ENCODE measurements at places on chromosomes 12 and 14.

DNA sequence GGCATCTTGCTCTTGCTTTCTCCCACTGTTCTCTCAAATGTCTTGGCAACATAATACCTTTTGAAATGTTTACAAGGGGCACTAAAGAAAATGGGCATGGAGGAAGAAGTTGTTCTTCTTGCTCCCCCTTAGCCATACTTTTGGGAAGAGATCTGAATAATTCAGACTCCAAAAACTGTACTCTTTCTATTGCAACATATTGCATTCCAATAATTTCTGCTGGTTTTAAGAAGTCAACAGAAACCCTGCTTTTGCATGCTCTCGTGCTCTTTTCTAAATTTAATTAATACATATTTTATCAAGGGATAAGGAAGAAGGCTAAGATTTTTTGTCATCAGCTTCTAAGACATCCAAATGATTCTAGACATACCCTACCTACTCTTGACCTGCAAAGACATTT is 409.9 kb upstream of the SOX5 start:
- DNase-seq: no peak

DNA sequence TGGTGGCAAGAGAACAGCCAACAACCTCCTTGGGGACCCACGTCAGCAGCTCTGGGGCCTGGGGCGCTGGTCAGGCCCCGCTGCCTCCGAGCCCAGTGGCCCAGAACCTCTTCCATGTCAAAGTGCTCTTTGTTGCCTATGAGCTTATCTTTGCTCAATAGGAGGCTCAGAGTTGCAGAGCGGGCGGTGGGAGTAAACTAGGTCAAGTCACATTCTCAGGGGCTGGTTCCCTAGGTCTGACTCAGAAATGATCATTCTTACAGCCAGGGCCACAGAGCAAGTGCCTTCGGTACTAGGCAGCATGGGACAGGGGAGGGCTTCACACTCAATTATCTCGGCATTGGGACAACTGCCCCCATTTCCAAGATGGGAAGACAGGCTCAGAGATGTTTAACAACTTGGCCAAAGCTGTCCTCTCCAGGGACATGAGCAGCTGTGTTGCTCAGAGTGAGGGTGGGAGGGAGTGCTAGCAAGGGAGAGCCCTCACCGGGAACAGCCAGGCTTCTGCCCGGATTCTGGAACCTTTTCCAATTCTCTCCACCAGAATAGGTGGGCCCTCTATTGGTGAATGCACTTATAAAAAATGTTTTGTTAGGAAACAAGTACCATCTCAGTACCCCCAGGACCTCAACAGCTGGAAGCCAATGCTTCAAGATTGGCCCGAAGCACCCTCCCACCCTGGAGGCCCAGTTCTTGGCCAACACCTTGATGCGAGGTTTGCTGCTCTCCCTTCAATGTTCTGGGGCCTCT is 11.9 kb downstream of the SLC25A29 start:
- DNase-seq: no peak

DNA sequence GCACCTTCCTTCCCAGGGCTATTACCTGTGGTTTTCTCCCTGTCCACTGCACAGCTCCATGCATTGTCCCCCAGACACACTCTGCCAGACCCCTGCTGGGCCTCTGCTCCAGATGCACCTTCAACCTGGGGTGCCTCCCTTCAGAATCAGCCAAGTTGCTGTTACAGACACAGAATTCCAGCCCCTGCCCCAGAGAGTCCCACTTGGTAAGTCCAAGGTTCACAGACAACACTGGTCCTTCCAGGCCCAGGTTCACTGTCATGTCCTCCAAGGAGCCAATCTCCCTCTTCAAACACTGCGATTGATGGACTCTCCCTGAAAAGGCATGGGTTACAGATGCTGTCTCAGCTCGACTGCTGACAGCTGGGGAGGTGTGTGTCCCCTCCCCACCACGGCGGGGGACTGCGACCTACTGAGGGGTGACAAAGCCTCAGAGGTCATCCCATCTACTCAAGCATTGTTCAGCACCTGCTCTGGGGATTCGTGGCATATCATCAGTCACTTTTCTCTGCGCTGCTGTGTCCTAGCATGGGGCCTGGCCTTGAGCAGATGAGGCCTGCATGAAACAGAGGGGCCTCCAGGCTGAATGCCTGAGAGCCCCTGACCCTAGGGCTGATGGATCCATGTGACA is 24.3 kb downstream of the CALM1 start:
- DNase-seq: no peak

GRCh38 chr12:107929436-107929835 is 154.9 kb downstream of the ASCL4 start:
- DNase-seq: peak; percentile 71

- no peak for DNase-seq
Measured at GRCh38 chr12:56081393-56082347, 1.7 kb downstream of the ERBB3 start.

DNA sequence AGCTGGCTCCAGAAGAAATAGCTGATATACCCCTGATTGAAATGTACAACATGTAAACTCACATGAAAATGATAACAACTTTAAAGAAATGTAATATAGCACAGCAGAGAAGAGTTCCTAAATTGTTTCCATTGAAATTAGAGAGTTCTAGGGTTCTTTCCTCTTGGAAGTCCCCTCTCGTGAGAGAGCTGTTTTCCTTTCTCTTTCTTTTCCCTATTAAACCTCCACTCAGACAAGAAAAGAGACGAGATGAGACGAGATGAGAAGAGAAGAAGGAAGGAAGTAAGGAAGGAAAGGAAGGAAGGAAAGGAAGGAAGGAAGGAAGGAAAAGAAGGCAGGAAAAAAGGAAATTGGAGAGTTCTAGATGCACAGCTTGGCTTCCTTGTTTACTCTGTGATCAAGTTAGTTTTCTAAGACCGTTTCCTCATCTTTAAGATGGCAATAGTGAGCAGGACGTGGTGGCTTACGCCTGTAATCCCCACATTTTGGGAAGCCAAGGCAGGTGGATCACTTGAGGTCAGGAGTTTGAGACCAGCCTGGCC is 11.9 kb downstream of the DRAM1 start:
- DNase-seq: no peak

DNA sequence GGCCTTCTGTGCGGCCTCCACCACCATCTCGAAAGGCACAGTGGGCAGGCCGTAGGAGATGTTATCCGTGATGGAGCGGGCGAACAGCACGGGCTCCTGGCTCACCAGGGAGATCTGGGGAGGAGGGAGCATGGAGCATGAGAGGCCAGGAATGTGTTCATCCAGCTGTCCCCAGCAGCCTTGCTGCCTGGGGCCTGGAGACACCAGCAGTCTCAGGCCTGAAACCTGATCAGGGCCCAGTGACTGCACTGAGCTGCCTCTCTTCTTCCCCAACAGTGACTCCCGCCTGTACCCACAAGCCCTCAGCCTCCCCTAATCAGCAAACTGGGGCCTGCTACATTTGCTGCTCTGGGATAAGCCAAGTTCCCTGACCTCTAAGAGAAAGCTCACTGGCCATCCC is 30.9 kb downstream of the ABCB9 start:
- no peak for DNase-seq

GRCh38 chr14:74821267-74821915 is 54.6 kb downstream of the PROX2 start:
- DNase-seq: no peak

- no peak for DNase-seq
Measured at GRCh38 chr12:110059651-110060000, 11.3 kb upstream of the C12orf76 start.

DNA sequence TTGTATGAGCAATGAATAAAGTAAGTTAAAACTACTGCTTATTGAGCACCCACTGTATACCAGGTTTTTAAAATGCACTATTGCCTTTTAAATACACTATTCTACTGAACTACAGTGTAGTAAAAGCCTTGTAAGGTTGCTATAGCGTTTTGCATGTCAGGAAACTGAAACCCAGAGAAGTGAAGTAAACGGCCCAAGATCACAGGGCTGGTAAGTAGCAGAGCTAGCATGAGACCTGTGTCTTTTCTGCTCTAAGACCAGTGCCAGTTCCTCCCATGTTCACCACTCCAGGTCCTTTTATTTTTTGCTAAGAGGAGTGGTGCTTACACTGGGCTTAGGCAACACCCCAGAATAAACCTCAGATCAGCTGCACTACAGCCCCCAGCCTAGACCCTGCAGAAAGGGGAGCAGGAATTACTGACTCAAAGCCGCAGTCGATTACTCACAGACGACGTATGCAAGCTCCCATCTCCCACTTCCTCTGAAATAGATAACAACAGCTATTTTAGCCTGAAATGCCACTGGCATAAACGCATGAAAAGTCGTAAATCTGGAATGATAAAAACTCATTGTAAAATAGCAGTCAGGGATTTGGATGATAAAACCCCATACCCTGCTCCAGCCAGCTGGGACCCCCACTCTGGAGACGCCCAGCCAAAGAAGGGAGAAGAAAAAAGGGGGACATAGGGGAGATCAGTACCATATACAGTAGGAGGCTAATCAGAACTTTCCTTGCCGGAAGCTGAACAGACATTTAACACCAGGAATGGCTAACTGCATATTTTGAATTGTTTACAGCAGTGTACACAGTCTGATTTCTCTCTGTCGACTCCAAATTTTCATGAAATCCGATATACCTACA is 108.3 kb downstream of the NUAK1 start:
- no peak for DNase-seq

GRCh38 chr14:106837870-106838269 is 1311.5 kb downstream of the TMEM121 start:
- no peak for DNase-seq

GRCh38 chr12:113416091-113416754 is 6.0 kb upstream of the SDSL start:
- no peak for DNase-seq

DNA sequence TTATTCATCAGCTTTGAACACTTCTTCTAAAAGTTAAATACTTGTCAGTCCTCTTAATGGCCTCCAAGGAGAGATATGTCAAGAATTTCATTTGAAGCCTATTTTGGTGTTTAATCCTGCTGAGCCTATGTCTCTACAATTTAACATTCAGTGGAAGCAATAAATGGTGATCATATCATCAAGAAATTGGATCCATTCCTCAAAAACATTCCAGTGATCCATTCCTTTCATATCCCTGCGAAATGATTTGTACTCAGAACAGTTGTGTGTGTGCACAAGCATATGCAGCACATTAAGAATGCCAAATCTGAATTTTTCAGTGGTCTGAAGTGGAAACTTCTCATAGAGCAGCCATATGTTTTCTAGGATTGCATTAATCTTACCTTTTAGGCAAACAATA is 373.7 kb upstream of the SYT1 start:
- no peak for DNase-seq

DNA sequence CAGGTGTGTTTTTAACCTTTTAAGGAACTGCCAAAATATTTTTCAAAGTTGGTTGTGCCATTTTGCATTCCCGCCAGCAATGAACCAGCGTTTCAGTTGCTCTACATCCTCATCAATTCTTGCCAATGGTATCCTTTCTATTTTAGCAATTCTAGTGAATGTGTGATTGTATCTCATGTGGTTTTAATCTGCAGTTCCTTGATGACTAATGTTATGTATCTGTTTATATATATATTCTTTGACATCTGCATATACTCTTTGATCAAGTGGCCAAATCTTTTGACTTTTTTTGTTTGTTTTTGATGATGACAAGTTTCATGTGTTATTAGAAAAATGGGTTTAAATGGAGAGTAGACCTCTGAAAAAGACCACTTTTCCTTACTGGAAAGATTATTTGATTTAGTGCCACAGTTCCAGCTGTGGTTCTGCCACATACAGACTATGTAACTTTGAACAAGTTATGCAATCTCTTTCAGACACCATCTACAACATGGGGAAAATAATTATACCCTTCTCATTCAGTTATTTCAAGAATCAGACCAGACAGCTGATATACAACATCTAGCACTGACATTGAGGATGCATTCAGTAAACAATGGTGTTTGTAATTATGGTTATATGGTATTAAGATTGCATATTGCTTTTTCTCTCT is 146.3 kb upstream of the CNOT2 start:
- no peak for DNase-seq

DNA sequence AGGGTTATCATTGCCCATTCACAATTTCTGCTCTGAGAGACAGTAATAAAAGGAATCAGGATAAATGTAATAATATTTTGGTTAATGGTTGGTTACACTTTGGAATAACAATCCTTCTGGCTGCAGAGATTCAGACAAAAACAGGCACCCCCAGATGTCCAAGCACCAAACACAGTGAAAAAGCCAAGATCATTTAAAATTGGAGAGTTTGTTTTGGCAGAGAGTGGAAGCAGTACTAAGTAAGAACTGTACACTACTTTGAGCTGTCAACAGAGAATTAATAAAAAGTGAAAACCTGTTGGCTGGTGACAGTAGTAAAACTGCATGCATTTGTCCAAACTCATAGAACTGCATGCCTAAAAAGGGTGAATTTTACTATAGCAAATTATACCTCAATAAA is 15.6 kb upstream of the IL22 start:
- DNase-seq: no peak

DNA sequence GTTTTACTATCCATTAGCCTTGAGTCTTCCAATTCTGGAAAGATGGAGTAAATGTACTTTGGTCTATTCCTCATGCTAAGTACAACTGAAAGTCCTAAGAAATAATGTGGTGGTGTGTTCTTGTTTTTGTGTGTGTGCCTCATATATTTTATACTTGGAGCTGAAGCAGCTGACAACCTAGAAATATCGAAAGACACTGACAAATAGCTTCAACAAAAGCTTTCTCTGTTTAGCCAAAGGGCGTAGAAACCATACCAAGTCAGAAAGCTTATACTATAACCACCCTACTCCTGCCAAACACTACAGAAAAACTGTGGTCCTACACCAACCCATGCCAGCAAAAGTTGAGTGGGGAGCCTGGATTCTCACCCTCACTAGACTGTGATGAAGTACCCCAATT is 188.4 kb downstream of the GPHN start:
- DNase-seq: no peak

GRCh38 chr12:92414170-92415070 is 268.8 kb upstream of the BTG1 start:
- no peak for DNase-seq

GRCh38 chr12:69150083-69150795 is 89.1 kb upstream of the CPSF6 start:
- DNase-seq: no peak

- no peak for DNase-seq
Measured at GRCh38 chr12:57460841-57461275, 1.3 kb downstream of the GLI1 start.

DNA sequence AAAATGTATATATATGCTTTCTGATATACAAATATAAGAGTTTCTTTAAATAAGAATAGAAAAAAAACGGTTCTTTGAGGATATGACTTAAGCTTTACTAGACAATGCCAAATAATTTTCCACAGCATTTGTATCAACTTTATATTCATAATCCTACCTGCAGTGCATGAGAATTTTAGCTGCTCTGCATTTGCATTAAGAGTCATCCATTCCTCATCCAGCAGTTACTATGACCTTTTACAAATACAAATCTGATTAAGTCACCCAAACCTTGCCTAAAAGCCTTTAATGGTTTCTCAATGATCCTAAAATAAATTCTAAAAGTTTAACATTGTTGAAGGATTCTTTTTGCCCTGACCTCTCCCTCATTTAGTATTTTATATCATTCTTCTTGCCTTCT is 116.5 kb downstream of the MGAT4C start:
- no peak for DNase-seq

GRCh38 chr14:61178226-61179060 is 102.7 kb downstream of the TMEM30B start:
- no peak for DNase-seq
